ENCODE measurements at places on chromosomes 7 and 10.
A peak's percentile ranks its signal among the peaks of the same experiment; 100 is the strongest.

DNA sequence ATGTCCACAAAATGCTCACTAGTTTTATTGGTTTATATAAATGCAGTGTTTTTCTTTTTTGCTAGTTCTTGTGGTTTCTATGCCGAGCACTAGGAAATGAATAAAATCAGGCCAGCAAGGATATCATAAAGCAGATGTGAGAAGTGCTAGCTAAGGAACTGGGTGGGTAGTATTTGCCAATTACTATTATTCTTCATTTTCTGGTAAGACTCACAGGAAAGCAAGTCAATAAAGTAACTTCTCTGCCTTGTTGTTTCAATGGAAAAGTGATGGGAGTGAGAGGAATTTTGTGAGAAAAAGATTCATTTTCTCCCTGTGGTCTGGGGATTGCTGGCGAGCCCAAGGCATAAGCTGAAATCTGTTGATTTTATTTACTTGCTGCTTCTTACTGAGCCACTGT lies 50.5 kb upstream of the TRIL start:
- DNase-seq = no peak

DNA sequence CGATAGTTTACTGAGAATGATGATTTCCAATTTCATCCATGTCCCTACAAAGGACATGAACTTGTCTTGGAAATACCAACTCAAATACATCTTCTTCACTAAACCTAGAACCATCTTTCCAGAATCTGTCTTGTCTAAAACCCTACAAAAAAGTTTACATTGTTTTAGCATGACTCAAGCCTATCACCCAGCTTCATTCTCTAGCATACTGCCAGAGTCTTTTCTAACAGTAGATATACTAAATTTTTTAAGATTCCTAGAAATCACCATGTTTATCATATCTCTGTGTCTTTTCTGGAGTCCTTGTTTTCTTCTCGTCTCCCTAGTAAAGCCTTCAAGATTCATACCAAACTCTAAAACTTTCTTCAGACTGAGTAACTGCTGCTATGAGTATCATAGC lies 129.7 kb downstream of the SEMA3E start:
- DNase-seq = peak; percentile 9

GRCh38 chr7:147547252-147547897 lies 1043.2 kb upstream of the C7orf33 start:
- no peak for DNase-seq

DNA sequence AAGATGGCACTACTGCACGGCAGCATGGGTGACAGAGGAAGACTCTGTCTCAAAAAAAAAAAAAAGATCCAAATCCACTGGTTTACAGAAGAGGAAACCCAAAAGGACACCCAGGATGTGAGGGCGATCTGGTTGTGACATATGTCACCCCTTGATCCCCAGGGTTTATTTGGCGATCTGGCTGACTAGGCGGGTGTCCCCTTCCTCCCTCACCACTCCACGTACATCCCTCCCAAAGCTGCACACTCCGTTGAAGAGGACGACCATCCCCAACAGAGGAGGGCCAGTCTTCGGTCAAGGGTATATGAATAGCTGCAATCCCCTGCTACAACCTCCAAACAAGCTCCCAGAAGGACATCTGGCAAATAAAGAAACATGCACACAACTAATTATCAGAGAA lies 111.6 kb downstream of the HTR5A start:
- DNase-seq = no peak

DNA sequence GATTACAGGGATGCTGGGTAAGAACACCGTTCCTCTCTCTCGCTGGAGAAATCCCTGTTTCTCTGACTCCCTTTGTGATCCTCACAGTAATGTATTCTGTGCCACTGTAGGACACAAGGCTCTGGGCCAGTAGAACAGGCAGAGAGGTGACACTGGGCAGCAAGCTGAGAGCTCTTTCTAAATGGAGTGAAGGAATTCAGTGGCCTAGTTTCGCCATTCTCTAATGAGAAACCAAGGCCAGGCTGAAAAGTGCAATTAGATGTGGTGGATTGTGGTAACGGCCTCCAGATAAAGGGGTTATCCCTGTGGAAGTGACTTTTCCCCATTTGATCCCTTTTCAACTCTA lies 12.8 kb downstream of the KCTD7 start:
- no peak for DNase-seq

DNA sequence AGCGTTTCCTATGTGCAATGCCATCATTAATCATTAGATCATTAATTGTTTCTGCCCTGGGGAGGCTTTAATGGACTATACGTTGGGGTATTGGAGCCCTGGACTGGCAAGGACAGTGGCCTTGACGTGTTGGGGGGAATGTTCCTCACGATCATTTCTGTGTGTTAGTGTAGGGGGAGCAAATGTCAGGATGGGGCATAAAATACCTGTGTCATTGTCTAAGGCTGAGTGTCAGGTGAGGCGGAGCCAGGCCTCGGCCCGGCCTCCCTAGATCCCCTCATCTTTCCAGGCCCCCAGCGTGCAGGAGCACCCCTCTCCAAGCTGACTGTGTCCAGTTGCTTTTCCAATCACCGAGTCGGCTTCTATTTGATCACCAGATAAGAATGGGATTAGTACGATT lies 346.4 kb upstream of the SHH start:
- no peak for DNase-seq

DNA sequence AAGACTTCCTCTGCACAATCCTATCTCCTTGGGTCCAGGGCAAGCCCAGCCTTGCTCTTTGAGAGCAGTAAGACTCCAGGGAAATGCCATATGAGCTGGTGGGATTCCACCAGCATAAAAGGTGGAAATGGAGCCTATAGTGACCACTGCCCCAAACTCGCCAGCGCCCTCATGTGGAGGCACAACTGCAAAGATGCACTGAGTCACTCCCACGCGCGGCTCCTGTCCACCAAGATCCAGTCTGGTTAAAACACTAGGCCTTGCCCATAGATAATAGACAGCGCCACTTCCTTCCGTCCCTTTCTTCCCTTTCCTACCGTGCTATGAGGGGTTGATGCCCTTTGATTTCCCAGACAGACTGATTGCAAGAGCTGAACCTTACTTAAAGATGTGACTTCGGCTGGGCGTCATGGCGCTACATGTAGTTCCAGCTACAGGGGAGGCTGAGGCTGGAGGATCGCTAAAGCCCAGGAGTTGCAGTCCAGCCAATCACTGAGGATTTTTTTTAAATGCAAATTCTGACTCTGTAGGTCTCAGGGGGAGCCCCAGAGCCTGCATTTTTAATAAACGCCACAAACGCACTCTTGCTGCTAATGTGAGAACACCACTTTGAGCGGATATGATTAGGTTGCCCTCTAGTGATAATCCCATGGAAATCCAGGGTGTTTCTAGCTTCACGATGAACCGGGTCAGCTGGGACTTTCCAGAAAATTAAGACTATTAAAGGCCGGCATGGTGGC lies 136.5 kb downstream of the EPC1 start:
- DNase-seq = peak; percentile 77

DNA sequence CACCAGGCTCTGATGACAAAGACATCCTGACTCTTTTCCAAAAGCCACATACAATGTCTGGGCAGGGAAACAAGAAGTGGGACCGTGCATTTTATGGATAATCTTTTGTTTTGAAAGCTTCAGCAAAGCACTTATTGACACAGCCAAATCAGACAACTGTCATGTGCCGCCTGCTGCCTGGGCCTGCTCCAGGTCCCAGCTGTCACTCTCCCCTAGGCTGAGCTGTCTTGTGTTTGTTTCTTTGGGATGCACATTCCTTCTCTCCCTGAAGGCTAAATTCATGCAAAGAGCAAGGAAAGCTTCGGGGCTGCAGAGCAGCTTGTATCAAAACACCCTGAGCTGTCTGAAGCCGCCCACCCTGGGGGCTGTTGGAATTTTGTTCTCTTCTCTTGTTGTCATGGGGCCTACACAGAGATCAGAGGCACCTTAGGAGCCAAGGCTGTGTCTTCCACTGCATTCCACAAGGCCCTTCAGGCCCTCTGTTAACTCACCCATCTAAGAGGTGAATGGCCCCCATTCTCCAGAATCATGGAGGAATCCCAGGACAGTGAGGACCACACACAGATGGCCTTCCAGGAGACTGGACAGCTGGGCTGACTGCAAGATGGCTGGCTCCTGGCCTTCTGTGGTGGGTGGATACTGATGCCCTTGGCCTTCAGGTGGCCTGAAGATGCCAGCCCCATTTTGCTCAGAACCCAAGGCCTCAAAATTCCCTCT lies 17.8 kb upstream of the SLC18A2 start:
- no peak for DNase-seq
